Inflammatory macrophage treated with lipopolysaccharide for 4 hours (primary cell): ENCODE measurements at places on chromosomes 4 and X.
A peak's percentile ranks its signal among the peaks of the same experiment; 100 is the strongest.

DNA sequence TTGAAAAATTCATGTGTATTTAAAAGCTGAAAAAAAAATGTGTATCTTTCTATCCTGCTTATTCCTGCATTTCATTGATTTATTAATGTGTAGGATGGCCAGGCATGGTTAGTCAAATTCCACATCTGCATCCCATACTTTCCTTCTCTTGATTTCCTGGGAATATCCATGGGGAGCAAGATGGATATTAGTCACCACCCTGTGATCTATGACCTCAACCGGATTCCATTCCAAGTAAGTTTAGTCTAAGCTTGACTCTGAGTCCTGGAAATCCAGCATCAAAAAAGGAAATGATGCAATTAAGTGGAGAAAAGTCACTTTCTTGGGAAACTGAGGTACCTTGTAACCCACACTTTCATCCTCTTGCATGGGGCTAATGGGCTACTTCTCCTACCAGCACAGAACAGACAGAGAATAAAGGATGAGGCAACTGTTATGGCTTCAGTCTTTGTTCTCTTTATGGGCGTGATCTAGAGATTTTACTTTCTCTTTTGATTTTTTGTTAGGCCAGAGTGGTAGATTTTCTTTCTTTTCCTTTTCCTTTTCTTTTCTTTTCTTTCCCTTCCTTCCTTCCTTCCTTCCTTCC lies 17.1 kb upstream of the BEX4 start:
- DNase-seq = peak; percentile 24

DNA sequence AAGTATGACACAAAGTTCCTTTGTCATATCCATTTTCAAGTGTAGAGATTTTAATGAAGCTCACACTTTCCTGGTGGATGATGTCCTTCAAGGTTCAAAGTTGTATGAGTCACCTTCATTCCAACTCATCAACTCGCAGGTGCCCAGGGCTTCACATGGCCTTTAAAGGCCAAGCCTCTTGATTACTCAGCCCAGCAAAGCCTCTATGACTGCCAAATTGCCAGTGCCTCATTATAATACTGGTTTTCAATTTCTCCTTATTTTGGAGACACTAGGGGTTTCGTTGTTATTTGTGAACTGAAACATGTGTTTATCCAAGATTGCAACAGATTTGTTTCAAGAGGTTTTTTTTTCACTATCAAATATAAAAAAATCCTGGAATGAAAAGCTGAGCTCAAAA lies 45.9 kb upstream of the PPP3CA start:
- no peak for DNase-seq

DNA sequence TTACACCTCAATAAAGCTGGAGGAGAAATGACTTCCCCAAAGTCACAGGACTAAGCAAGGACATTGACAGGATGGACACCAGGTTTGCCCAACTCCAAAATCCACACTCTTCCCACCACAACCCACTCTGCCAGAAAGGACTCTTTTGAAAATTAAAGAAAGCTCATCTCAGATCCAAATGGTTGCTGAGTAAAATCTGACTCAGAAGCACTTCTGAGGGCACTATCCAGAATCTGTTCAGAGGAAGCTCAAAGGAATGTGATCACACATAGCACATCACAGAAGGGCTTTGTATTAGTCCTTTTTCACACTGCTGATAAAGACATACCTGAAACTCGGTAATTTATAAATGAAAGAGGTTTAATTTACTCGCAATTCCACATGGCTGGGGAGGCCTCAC lies 155.5 kb downstream of the RAB28 start:
- DNase-seq = no peak

GRCh38 chr4:185708348-185708747 lies 103.6 kb downstream of the SORBS2 start:
- DNase-seq = no peak

DNA sequence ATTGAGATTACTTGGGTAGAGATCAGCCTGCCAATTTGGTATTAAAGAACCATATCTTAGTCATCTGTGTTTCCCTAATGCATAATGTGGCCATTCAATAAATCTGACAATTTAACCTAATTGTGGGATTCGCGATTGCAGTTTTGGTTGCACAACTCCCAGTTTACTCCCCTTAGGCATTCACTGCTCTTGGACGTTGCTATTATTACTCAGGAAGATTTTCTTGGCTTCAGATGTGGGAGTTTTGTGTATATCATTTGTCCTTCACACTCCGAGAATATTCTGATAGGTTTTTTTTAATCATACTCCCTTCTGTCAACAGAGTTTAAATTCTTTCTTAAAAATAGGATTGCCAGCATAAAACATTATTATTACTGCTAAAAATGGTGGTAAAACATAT lies 22.0 kb upstream of the TRPC3 start:
- no peak for DNase-seq
